A549 treated with RU486 at 1 μM for 4 hours (cell line): ENCODE measurements at places on chromosomes 13 and 19. TPM values are rescaled to one million over a fixed set of nuclear protein-coding genes. Genes with fewer than 3 reads are reported as not detected.

The PNMA8A gene
- total RNA-seq, result 8.8 to 12.0 TPM (median 11.0 TPM) in 5 replicates

The CALR3 gene
- not detected in 5 replicates for total RNA-seq

The NCCRP1 gene
- 1.1 to 1.7 TPM (median 1.5 TPM) in 5 replicates for total RNA-seq

The CGB2 gene
- 0.54 to 0.67 TPM in 2 of 5 replicates, not detected in the others for total RNA-seq

The FUT2 gene
- not detected in 5 replicates for total RNA-seq

The CFAP97D2 gene
- total RNA-seq, result not detected in 5 replicates
